ENCODE measurements at places on chromosomes 12 and 14. TPM values are rescaled to one million over a fixed set of nuclear protein-coding genes. Genes with fewer than 3 reads are reported as not detected.

- H3K27ac ChIP-seq = no peak overlapping the region
- no peak overlapping the region for H3K4me3 ChIP-seq
- DNase-seq = no peak
- H3K27me3 ChIP-seq = no peaks in the 10 kb centered on the region
- no peaks in the 10 kb centered on the region for H3K36me3 ChIP-seq
Observed at GRCh38 chr12:101666052-101666728, 31.2 kb upstream of the CHPT1 start.

DNA sequence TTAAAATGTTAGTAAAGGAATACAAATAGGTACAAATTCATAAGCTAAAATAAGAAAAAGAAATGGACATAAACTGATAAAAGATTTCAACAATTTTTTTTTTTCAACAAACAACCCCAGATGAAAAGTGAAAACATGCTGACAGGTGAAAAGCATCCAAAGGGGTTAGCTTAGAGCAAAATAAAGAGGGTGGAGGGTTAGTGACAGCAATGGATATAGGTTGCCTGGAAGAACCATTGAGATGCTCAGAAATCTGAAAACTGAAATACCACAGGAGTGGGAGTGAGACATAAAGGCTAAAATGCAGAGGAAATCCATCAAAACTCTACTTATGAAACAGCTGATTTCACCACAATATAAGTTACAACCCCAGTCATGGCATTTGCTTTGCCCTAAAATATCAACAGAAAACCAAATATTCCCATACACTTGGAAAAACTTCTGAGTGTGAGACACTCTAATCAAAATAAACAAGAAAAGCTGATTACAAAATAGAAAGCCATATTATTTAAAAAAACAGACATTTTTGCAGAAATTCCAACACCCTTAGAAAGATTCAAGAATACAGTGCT, 136.3 kb upstream of the PLEKHG7 start:
- H3K27ac ChIP-seq = no peak overlapping the region
- no peak for DNase-seq
- H3K4me1 ChIP-seq = peaks cover 27% of the 10 kb centered on the region
- no peaks in the 10 kb centered on the region for H3K36me3 ChIP-seq
- no peak overlapping the region for H3K4me3 ChIP-seq
- H3K27me3 ChIP-seq = no peaks in the 10 kb centered on the region

- no peak overlapping the region for H3K4me3 ChIP-seq
- DNase-seq = no peak
Observed at GRCh38 chr12:80064269-80064668, 35.1 kb upstream of the OTOGL start.

DNA sequence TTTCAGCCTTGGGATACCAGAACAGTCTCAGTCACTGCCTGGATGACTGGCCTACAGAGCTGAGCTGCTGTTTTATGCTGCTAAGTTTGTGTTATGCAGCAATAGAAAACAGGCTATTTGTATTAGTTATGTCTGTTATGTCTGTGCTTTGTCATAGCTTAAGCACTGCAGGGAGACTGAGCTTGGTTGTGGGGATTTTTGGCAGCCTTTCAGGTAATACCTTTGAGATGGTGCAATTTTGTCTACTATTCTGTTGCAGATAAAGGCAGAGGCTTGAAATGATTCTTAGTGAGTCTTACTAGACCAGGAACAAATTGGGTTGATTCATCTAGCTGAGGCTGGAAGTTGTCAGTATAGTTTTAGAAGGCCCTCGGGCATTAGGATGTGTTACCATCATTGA, 201.3 kb upstream of the RBM19 start:
- no peak overlapping the region for H3K27ac ChIP-seq
- H3K27me3 ChIP-seq = no peaks in the 10 kb centered on the region
- H3K36me3 ChIP-seq = no peaks in the 10 kb centered on the region
- no peak overlapping the region for H3K4me3 ChIP-seq
- H3K4me1 ChIP-seq = no peaks in the 10 kb centered on the region

GRCh38 chr12:65956056-65956738, 131.9 kb downstream of the HMGA2 start:
- H3K36me3 ChIP-seq = no peaks in the 10 kb centered on the region
- H3K4me1 ChIP-seq = no peaks in the 10 kb centered on the region
- DNase-seq = no peak
- no peak overlapping the region for H3K27ac ChIP-seq

GRCh38 chr12:7719946-7720730, 8.9 kb downstream of the DPPA3 start:
- no peak overlapping the region for H3K4me3 ChIP-seq
- no peaks in the 10 kb centered on the region for H3K4me1 ChIP-seq
- H3K27me3 ChIP-seq = no peaks in the 10 kb centered on the region
- no peak for DNase-seq
- H3K36me3 ChIP-seq = no peaks in the 10 kb centered on the region

DNA sequence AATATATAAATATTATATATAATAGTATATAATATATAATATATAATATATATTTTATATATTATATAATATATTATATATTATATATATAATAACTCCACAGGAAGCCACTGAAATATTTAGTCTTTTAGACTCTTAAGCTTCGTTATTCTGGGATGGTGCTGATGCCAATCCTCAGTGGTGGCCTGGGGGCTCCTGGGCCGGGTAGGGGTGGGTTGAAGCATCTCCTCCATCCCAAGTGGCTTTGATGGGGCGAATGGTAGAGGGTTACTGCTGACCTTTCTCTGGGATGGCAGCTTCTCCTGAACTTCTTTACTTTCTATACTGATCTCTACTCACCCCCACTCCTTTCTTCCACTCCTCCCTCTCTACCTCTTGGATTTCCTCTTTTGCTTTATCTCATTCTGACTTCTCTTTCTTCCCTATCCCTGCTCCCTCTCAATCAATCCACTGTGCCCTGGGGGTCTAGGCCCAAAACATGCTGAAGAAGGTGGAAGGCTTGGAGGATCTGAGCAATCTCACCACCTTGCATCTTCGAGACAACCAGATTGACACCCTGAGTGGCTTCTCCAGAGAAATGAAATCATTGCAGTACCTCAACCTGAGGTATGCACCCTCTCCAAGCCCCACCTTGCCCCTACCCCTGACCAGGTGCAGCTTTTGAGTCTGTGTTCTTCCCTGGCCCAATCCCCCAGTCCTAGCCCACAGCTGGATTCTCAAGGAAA, 4.8 kb upstream of the ENO2 start:
- DNase-seq = no peak
- H3K27ac ChIP-seq = no peak overlapping the region
- H3K27me3 ChIP-seq = no peaks in the 10 kb centered on the region
- H3K4me1 ChIP-seq = peaks cover 17% of the 10 kb centered on the region

- no peak overlapping the region for H3K27ac ChIP-seq
- no peaks in the 10 kb centered on the region for H3K27me3 ChIP-seq
- no peak for DNase-seq
- no peaks in the 10 kb centered on the region for H3K36me3 ChIP-seq
- no peaks in the 10 kb centered on the region for H3K4me1 ChIP-seq
- no peak overlapping the region for H3K4me3 ChIP-seq
Observed at GRCh38 chr14:57937676-57938075, 71.8 kb upstream of the SLC35F4 start.

DNA sequence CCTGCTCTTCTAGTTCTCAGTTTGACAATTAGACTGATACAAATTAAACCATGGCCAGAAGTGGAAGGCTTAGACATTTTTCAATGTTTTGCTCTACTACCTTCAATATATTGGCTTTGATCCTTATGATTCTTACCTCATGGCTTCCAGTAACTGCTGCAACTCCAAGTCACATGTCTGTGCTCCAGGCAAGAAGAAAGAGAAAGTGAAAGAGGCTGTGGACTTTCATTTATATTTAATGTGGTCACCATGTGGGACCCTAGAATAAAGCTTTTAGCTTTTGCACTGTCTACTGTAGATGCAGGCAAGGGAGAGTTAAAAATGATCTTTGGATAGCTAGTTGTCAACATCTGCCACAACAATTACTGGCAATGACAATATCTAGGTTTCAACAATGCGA, 214.3 kb upstream of the PDE3A start:
- no peak for DNase-seq
- H3K27me3 ChIP-seq = no peaks in the 10 kb centered on the region
- no peaks in the 10 kb centered on the region for H3K36me3 ChIP-seq

DNA sequence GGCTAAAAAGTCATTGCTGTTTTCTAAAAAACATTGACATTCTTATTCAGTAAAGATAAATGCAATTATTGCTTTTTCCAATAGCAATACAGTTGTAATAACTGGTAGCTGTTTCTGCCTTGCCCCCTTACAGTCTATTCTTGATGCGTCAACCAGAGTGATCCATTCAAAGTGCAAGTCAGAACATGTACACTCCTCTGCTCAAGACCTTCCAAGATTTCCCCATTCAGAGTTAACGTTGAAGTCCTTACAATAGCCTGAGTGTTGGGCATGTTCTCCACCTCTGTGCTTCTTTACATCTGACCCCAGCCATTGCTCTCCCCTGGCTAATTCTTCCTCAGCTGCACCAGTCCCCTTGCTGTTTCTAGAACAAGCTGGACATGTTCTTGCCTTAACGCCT, 24.3 kb downstream of the VRK1 start:
- H3K4me3 ChIP-seq = no peak overlapping the region
- no peaks in the 10 kb centered on the region for H3K4me1 ChIP-seq
- H3K36me3 ChIP-seq = no peaks in the 10 kb centered on the region
- no peak overlapping the region for H3K27ac ChIP-seq
- no peak for DNase-seq

DNA sequence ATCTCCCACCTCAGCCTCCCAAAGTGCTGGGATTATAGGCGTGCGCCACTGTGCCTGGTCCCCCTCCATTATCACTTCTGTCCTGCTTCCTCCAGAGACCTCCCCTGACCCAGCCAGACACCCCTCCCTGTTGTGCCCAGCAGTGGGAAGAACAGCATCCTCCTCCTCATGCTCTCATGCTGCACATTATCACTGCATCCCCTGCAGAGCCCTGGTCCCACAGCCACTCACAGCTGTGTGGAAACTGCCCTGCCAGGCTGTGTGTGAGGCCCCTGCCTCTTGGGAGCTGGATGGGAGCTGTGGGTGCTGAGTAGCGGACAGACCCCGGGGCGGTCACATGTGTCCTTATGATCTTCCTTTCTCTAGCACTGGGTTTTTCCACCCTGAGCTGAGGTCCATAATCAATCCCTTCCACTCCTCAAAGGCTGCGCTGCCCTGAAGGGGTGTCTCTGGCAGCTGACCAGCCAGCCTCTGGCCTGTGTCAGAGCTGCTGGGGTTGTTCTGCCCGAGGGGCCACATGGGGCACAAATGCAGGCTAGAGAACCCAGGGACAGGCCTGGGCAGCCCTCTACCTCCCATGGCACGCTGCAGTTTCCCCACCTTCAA, 9.2 kb downstream of the HIP1R start:
- H3K4me1 ChIP-seq = peaks cover 71% of the 10 kb centered on the region
- H3K27me3 ChIP-seq = no peaks in the 10 kb centered on the region
- DNase-seq = no peak
- peaks cover 10% of the 10 kb centered on the region for H3K36me3 ChIP-seq
- peak overlapping the region; percentile 9 for H3K27ac ChIP-seq

DNA sequence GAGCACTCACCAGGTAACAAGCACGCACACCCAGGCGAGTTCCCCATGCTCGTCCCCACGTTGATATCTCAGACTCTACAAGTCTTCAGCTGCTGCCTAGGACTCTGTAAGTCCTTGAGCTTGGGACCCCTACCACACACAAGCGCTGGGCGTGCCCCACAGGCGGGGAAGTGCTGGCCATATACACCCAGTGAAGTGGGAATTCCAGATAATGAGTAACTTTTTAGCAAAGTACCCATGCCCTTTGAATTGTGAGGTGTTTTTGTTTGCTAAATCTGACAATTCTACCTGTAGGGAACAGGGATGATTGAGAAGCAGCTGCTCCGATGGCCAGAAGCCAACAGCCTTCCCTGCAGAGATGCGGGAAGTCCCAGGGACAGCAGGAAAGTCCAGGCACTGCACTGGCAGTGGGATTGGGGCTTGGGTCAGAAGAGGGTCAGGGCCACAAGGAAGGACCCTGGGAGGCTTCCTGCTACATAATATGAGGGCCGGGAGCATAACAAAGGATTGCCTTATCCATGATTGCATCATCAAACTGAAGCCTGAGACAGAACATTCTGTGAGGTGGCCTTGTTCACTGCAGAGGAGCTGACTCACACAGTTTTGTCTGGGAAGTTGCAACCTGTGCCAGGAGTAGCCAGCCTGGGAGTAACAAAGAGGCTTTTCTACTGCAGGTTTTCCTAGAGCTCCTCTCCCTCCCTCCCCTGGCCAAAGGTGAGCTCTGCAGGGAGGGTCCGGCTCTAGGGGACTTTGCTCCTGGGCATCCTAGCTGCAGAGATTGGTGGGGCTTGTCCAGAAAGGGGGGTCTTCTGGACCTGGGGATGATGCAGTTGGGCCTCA, 13.2 kb upstream of the SERPINA3 start:
- H3K4me1 ChIP-seq = peaks cover 83% of the 10 kb centered on the region
- no peaks in the 10 kb centered on the region for H3K27me3 ChIP-seq
- no peaks in the 10 kb centered on the region for H3K36me3 ChIP-seq
- DNase-seq = peak; percentile 98
- no peak overlapping the region for H3K4me3 ChIP-seq
- peak overlapping the region; percentile 98 for H3K27ac ChIP-seq

Gene TEX52
- not detected for total RNA-seq

Gene IL22
- not detected for total RNA-seq

Gene MUCL1
- total RNA-seq = not detected

Gene OAS2
- 2.3 TPM for total RNA-seq

Gene CRIP2
- total RNA-seq = 96.6 TPM

Gene CISTR
- total RNA-seq = not detected

Gene KRT1
- total RNA-seq = not detected

Gene SRSF5
- 198 TPM for total RNA-seq
